ENCODE measurements at places on chromosomes 4 and X.

DNA sequence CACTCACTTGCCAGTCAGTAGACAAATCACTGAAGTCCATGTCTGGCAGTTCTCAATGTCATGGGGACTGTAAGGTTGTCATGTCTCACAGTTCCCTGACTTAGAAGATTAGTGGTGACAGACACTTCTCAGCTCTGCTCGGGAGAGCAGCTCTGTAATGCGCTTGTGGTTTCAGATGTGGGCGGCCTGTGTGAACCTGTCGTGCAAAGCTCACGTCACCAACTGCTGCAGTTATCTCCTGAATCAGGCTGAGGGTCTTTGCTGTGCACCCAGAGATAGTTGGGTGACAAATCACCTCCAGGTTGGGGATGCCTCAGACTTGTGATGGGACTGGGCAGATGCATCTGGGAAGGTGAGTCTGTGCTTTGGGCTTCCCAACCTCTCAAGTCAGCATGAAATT lies at the start of gene IL9R:
Gene IL9R (plus strand): TSS at position 261 of the 400 bp plus-strand sequence. CDS start 64 bp downstream, at position 325.
- no peak for DNase-seq

DNA sequence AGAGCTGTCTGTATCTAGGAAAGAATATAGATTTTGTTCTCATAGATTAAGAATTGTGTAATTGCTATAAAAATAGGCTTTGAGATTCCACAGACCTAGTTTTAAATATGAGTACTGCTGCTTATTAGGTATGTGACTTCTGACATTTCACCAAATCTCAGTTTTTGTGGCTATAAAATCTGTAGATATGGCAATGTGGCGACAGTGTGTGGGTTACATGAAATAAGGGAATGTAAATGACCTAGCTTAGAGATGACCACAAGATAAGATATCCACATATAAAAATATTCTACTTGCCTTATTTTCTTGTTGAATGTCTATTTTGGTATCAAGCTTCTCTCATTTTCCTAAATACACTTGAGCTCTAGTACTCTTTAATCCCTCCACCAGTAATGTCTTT lies 193.8 kb downstream of the UNC5C start:
- DNase-seq, result no peak

DNA sequence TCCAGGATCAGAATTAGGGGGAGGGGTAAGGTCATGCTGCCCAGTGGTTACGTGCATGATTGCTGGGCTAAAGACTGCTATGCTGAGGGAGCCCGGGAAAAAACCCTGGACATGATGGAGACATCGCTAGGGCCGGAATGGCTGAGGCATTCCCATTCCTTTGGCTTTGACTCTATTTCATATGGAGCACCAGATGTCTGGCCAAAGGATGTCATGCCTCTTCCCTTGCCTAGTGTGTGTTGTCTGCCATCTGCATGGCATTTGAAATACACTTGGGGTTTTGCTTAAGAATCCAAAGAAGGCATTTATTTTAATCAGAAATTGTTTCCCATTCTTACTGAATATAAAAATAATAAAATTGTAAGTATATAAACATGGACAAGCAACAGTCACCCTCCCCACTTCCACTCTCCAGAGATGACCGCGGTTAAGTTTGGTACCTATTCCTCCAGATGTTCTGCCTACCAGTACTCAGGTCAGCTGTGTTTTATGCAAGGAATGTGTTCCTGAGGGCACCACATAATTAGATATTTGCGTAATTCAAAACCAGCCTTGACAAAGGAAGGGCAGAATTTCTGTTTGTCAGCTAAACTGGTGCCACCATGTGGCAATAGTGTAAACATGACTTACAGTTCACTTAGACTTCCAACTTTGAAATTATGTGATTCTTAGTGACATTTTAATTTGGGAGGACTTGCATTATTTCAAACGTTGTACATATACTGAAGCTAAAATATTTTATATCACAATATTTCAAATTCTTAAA lies 105.9 kb downstream of the CT47B1 start:
- DNase-seq, result no peak

DNA sequence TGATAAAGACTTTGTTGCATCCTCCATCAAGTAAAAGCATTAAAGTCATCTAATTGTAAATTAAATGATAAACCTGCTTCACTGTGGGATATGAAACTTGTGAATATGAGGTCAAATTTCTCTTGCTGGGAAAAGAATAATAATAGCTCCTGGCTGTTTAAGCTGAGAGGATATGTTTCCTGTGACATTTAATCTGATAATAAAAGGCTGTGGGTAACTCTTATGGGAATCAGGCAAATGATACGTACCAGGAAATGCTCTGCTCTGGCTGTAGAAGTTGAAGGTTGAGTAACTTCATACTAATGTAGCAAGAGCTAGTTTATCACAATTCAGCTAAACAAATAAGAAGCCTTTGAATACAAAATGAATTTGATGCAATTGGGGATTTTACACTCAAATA lies 574.6 kb downstream of the RAPGEF2 start:
- no peak for DNase-seq

DNA sequence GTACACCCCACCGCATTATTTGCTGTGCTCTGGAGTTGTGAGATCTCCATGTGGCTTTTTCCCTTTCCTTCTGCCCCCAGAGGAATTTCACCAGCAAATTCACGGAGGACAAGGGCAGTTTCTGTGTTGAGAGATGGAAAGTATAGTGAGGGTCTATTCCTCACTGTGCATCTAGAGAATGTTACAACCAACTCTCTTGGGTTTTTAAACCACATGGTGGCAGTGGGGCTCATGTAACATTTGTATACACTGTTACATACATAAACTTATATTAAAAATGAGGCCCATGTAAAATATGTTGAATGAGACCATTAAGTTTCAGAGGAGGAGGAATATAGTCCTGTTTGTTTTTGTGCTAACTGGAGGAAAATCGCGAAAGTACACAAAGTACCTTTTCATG lies 909 bp upstream of the PRKG2 start:
- no peak for DNase-seq

DNA sequence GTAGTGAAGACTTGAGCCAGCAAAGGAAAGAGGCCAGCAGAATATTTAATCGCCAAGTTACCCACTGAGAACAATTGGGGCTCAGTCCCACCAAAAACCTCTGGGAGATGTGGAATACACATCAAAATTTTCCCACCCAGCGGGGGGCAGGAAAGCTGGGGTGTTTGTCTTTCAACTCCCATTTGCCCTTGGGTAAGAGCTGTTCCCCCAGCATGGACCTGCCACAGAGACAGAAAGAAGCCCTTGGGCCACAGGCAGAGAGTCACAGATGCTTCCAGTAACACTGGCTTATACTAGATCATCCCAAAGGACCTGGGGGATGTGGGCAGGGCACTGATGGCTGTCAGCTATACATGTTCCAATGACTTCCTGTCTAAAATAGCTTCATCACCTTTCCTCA lies 18.9 kb upstream of the FBXW7 start:
- DNase-seq, result no peak

GRCh38 chr4:138255917-138256597 lies 13.9 kb upstream of the SLC7A11 start:
- DNase-seq, result no peak

GRCh38 chrX:133880032-133880443 lies 105.4 kb downstream of the GPC3 start:
- no peak for DNase-seq

GRCh38 chrX:71420686-71421085 lies 54.5 kb downstream of the TAF1 start:
- no peak for DNase-seq

- no peak for DNase-seq
Measured at GRCh38 chrX:120840827-120841226, 34.8 kb downstream of the CT47B1 start.

- no peak for DNase-seq
Measured at GRCh38 chrX:2521092-2521926, 20.5 kb upstream of the DHRSX start.

GRCh38 chr4:100224160-100224559 lies 33.9 kb upstream of the DDIT4L start:
- DNase-seq, result no peak

GRCh38 chr4:142817442-142817841 lies 28.7 kb downstream of the INPP4B start:
- no peak for DNase-seq

DNA sequence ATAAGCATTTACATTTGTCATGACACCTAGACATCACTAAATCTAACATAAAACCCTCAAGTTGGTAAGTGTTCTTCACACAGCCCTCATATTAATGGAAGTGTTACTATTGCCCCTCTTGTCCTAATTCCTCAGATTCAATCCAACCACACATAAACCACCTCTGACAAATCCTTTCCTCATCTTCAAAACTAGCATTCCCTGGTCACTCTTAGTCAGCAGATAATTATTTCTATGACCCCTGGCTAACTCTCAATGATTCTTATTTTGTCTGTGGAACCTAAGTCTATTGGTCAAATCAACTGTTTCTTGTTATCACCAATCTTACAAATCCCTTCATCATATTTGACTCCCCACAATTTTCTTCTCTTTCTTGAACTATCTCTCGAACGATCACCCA lies 168.6 kb downstream of the PPP3CA start:
- DNase-seq, result no peak

GRCh38 chr4:24999392-25000089 lies 31.2 kb downstream of the LGI2 start:
- no peak for DNase-seq

DNA sequence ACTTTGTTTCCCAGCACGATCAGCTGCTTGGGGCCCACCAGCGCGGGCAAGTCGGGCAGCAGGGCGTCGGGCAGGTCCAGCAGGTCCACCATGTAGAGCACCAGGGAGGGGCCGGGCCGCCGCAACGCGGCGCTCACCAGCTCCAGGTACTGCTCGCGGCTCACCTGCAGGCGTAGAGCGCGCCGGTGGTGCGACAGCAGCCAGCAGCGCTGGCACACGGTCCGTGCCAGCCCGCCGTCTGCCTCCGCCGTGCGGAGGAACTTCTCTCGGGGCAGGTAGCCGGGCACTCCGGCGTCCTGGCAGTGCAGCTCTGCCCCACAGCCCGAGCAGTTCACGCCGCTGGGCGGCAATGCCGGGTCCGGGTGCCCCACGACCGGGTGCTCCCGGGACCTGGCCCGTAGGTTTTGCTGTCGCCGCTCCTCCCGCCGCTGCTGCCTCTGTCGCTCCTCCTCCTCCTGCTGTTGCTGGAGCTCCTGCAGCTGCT lies 527 bp downstream of the NOA1 start:
- no peak for DNase-seq

- DNase-seq, result no peak
Measured at GRCh38 chr4:23373261-23373660, 516.6 kb downstream of the PPARGC1A start.

- DNase-seq, result no peak
Measured at GRCh38 chrX:24594501-24594900, 52.6 kb downstream of the PCYT1B start.

GRCh38 chr4:26978387-26979053 lies 117.9 kb downstream of the STIM2 start:
- no peak for DNase-seq

DNA sequence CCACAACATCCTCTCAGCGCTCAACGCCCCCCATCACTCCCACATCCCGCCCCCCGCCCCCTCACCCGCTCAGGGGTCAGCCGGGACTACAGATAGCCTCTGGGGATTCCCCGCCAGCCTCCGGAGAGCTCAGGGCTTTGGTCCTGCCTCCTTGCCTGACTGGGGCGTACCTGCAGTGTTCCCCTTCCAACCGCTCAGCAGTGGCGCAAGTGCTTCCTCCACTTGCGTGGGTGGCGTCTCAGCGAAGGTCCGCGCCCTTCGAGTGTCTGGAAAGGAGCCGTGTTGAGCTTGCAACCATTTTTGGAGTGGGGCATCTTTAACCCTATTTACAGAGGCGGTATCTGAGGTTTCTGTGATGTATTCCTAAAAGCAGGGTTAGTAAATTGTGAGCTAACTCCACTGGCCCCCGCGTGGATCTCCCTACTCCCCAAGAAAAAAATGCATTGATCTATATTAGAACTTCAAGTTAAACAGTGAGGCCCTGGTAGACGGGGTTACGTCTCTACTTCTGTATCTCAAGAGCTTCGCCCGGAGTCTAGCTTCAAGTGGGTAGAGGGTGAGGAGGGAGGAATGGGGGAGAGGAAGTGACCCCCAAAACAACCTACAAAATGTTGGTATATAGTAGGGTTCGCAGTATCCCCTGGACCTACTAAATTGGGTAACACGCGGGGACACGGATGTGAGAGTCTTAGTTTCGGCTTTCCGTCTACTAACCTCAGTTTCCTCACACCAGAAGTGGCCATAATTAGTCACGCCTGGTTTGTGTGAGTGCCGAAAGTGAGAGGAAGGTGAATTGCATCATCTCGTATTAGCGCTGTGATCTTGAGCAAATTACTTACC lies 16.1 kb downstream of the NKX3-2 start:
- no peak for DNase-seq

DNA sequence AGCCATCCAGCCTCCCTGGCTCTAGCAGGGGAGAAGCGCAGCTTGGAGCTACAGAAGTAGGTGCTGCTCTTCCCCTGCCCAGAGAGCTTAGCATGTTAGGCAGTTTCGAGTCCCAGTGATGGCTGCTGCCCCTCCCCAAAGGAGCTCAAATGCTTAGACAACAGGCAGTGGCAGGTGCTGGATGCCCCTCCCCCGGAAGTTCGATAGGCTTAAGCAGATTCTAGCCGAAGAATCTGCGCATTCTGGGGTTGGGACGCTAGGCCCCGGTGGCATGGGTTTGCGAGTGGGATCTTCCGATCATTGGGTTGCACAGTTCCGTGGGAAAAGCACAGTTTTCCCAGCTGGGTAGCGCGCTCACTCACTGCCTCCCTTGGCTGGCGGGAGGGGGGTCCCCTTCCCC lies 117.2 kb downstream of the MAPK10 start:
- DNase-seq, result no peak

DNA sequence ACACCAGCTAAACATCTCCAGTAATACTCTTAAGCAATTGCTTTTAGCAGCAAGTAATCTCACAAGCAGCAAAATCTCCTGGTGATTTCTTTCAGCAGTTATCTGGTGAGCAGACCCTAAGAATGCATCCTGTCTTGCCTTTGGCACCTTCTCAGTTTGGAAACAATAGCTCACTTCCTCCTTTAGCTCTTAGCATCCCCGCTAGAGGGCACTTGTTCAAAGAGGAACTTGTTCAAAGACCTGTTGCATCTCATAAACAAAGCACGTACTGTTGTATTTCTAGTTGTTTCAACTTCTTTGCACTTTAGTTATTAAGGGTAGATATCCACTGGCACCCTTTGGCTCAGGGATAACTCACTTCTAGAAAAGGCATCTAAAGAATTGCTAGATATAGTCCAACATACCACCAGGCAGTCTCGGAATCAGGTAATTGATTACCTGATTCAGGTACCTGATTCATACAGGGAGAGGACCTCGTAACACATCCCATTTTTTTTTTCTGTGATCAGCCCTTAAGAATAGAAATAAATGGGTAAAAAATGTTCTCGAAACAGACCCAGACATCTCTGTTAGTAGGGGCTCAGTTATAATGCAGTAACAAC lies 81.9 kb upstream of the QRFPR start:
- DNase-seq, result no peak

DNA sequence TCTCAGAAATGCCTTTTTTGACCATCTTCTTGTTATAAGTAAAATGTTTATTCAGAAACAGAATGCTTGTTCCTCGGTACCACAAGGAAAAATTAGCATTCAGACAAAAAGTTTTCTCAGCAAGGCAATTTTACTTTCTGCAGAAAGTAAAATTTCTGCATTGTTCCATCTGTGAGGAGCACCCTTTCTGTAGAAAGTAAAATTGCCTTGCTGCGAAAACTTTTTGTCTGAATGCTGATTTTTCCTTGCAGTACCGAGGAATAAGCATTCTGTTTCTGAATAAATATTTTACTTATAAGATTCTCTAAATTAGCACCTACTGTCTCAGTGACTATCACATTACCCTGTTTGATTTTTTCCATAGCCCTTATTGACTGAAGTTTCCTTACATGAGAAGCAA lies 24.8 kb downstream of the ITGB1BP2 start:
- DNase-seq, result no peak
